ENCODE measurements at places on chromosomes 11 and 22.

DNA sequence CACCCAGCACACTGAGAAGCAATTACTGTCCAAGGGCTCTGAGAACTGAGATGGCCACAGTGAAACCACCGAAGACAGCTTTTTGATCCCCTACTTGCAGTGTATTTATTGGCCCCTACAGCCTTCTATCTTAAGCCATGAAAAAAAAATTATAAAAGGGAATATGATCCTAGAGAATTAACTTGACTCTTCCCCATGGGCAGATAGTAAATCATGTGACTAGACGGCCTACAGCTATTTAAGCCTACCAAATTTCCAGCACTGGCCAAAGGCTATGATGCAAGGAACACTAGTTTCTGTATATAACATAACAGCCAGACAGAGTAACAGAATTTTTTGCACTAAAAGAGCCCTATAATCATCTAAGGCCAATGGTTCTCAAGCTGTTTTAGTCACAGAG lies 53.8 kb downstream of the KCNA4 start:
- DNase-seq = no peak

GRCh38 chr11:117449111-117449693 lies 121.5 kb downstream of the CEP164 start:
- DNase-seq = no peak

DNA sequence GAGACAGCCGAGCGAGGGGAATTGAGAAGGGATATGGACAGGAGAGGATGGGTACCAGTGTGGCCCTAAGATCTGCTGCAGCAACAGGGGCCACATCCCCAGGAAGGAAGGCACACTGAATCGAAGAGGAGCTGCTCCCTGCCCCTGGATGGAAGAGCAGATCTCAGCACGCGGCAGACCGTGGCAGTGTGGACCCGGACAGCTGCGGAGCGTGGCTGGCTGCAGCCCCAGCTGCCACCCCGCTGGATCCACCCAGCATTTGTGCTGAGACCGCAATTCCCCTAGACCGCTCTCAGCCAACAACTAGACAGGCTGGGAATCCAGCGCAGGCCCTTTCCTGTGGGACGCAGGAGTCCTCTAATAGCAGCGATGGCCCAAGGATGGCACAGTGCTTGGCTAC lies 94.7 kb downstream of the NECTIN1 start:
- DNase-seq = no peak

DNA sequence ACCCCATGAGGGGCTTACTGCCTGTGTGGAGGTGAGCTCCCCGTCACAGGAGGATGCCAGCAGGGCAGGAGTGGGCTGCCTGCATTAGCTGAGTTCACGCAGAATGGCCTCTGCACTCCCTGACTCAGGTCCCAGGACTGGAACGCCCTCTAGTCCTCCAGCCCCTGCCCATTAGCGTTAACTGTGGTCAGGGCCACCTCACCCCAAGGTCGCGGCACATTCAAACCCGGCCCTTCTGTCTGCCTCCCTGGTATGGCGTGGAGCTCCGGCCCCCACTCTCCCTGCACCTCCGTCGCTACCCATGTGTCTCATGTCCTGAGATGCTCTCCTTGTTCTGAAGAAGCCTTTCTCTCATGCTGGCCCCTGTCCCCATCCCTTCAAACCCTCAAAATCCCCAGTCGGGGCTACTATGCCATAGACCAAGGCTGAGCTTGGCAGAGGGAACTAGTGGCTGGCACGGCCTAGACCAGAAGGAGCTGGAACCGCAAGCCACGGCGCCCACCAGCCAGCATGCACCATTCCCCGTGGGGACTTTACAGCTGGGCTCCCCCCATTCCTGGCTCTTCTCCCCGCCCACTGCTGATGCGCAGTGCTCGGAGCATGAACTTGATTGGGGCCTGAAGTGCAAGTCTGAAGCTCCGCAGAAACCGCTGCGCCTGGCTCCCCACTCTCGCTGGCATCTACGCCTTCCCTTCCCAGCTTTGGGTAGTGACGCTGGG lies 79.5 kb upstream of the RTL6 start:
- DNase-seq = no peak

GRCh38 chr11:119491753-119492510 lies 69.0 kb upstream of the THY1 start:
- DNase-seq = peak; percentile 95

GRCh38 chr22:21641417-21641788 lies 699 bp upstream of the SDF2L1 start:
- no peak for DNase-seq

- DNase-seq = peak; percentile 50
Measured at GRCh38 chr11:76768088-76768908, 14.9 kb upstream of the TSKU start.

DNA sequence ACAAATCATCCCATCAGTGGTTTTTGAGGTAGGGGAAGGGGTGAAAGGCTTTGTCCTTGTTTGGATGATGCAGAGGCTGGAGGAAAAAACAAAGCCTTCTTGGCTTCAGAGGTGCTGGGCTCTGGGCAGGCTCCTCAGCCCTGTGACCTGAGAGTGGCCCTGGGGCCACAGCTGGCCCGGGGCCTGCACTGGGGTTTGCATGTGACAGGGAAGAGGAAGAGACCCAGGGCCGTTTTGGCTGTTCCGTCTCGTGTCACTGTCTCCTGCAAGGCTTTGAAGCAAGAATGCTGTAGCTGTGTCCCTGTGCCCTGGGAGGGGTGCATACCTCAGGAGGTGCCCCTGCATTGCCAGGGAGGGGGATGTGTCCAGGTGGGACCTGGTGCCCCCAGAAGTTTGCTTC lies 12.6 kb downstream of the ARHGAP8 start:
- no peak for DNase-seq

DNA sequence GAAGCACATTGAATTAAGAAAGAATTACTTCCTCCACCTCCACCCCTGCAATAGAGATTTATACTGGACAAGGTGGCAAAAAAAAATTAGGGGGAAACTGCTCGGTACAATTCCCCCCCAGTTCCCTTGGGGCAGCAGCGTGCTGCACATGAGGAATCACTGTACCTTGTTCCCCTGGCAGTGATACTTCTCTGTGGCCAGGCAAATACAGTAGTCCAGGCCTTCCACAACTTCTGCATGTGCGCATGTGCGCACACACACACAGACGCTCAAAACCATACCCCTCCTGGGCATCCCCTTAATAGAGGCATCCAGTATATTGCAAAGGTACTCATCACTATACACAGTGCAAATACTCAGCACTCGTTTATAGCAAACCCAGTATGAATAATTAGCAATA lies 68.9 kb downstream of the ARFGAP2 start:
- DNase-seq = no peak

DNA sequence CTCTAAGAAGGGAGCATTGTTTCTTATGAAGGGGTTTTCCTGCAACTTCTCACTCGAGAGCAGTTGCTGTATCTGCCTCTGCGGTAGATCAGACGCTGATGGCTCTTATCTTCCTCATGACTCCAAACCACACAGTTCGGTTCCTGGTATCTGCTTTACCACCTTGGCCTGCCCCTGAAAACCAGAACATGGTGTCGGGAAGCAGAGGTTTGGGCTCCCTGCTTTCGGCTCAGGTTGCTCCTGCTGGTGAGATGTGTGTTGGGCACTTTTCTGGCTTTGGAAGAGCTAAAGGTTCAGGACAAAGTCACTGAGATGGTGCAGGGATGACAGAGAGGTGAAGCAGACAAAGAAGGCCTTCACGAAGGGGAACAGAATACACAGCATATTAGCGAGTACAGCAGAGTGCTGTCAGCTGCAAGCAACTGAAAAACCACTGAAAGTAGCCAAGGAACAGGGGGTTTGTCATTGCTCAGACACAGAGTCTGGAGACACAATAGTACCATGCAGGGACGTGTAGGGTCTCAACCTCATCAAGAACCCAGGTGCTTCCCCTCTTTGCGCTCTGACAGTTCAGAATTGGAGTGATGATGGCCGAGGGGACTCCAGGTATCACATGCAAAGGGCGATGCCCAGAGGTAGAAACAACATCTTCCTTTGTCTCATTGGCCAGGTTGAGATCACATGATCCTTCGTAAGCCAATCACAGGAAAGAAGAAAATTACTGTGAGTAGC lies 11.9 kb upstream of the CSF2RB start:
- DNase-seq = no peak

DNA sequence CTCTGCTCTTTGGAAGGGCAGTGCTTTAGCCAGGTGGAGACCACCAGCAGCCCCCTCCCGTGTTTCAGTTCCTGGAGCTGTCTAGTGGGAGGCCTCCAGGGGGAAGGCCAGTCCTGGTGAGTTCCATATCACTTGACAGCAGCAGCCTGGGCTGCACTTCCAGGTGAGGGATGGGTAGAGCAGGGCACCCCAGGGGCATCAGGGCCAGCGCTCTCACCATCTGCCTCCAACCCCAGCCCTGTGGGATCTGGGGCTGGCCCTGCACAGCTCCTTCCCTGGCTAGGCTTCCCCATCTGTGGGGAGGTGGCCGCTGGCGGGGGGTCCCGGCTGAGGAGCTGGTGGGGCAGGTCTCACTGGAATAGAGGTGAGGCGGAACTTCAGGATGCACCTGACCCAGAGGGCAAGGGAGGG lies 60.5 kb downstream of the MORC2 start:
- no peak for DNase-seq

DNA sequence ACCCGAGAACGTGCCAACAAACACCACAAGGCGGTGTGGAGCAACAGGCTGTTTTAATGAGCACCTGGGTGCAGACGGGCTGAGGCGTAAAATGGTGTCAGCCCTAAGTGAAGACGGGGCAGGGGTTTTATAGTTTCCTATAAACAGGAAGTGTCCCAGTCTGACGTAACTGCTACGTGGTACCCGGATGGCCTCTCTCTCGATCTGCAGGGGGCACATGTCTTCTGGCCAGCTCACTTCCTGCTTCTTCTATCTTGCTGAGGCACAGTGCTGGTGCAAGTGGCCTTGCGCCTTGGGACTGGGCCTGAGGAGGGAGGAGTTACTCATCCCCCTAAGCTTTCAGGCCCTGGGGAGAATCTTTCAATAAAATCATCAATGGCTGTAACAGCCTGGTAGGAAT lies 20.9 kb downstream of the OOSP3 start:
- DNase-seq = no peak

DNA sequence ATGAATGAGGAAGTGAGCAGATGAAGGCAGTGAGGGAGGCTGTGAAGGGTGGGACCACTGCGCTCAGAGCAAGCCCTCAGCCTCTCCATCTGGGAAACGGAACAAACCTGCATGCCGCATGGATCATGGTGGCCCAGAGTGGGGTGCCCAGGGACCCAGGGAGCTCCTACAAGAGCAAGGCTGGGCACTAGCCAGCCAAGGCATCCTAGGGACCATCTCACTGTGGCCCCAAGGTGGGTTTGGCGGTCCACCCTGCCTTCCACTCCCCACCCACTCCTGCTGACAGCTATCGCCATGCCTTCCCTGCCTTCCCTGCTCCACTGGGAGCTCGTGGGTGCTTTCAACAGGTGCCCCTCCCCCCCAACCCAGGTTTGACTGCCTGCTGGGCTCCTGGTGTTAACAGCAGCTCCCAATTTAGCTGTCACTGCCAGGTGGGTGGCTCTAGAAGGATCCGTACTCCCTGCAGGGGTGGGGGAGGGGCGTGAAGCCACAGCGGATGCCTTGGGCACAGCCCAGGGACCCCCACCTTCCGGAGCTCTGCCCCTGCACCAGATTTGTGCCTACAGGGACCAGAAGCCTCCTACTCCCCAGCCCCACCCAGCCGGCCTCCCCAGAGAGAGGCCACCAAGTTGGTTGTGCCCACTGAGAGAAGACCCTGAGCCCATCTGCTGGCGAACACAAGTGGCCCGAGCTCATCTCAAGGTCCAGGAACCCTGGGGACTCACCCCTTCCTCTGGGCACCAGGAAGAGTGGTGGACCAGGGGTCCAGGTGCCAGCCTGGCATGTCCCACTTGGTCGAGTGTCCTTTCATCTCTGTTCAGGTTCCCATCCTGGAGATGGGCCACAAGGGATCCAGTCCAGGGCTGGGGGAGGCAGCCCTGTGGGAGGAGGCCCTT lies 29.7 kb upstream of the PRODH start:
- DNase-seq = no peak

DNA sequence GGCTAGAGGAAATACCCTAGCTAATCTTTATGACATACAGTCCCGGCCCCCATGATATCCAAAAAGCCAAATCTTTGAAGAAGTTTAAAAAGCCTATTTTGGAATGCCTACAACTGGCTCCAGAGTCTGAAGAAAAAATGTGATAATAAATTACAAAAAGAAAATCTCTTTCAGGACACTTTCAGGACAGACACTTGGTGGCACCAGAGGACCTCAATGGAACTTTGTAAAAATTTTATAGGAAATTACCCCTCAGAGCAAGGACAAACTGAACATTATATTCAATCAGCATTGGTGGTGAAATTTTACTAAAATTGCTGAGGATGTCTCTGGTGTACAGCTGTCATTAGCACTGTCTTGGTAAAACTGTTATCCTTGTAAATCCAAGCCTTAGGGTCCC lies 81.0 kb downstream of the CCDC73 start:
- DNase-seq = no peak

GRCh38 chr11:104999721-105000120 lies 23.2 kb downstream of the CASP5 start:
- no peak for DNase-seq

GRCh38 chr11:2472428-2473186 lies 27.8 kb downstream of the KCNQ1 start:
- no peak for DNase-seq

GRCh38 chr11:103234974-103235373 lies 125.7 kb downstream of the DYNC2H1 start:
- DNase-seq = no peak

DNA sequence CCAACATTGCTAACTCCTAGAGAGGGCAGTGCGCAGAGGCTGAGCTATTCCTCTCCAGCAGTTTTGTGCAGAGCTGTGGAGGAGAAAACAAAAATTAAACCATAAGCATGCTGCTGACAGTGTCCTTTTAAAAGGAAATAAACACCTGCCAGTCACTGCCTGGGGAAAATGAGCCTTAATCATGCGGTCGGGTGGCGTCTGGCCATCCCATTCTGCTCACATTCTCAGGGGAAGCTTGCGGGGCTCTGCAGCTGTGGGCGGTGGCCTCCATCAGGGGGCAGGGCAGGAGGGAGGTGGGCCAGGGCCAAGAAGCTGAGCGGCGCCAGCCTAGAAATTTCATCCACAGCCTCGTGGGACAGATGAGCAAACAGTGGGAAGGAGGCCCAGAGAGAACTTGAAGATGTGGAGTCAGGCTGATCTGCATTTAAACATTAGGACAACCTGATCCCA lies 71.0 kb upstream of the TP53I11 start:
- DNase-seq = no peak
